Stimulated activated CD4-positive, alpha-beta T cell treated with anti-CD3 and anti-CD28 coated beads, Interleukin-12 subunit alpha, Interleukin-12 subunit beta, amount 100 ng/mL, for 48 hours (primary cell): ENCODE measurements at places on chromosomes 5 and 9.

GRCh38 chr5:179406031-179406961 is 61.0 kb upstream of the ADAMTS2 start:
- no peak for DNase-seq

- DNase-seq, result no peak
These were observed 427.8 kb downstream of the CDH9 start for GRCh38 chr5:26610577-26610976.

- DNase-seq, result no peak
These were observed 63.7 kb upstream of the RUFY1 start for GRCh38 chr5:179486596-179487051.

- DNase-seq, result no peak
These were observed 9.3 kb downstream of the HMGXB3 start for GRCh38 chr5:150009671-150010387.

DNA sequence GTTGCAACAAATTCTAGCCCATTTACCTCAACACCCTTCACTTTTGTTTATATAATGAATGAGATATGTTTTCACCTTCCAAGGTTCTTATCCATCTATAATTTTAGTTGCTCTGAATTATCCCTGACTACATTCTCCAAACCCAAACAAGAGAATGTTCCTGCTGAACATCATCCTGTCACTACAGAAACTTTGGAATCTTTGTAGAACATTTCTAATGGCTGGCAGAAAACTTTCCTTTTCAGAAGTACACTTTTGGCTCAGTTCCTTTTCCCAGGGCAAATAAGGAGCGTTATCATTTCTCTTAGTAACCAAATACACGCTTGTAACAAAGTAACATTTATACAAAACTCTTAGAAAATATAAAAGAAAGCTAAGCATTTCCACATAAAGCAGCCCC is 860.6 kb upstream of the SEMA6A start:
- DNase-seq, result no peak
